ENCODE measurements at places on chromosomes 3 and 15. TPM values are rescaled to one million over a fixed set of nuclear protein-coding genes. Genes with fewer than 3 reads are reported as not detected.
A peak's percentile ranks its signal among the peaks of the same experiment; 100 is the strongest.

GRCh38 chr3:131402391-131403039 is 20.9 kb downstream of the NUDT16 start:
- peak; percentile 12 for DNase-seq

DNA sequence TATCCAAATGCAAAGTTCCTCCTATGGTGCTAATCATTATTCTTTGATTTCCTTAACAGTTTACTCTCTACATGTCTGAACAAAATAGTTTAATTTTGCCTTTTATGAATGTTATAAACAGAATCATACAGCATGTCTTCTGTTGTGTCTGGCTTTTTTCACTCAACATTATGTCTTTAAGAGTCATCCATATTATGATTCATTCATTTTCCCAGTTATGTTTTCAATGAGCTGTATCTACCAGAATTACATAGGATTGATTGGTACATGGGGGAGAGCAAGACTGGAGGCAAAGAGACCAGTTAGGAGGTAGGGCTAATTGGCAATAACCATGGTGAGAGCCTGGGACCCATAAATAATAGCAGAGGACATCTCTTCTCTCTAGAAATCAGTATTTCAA is 16.6 kb upstream of the RAP2B start:
- DNase-seq: no peak

GRCh38 chr3:131582438-131582837 is 79.7 kb upstream of the MRPL3 start:
- DNase-seq: no peak

- no peak for DNase-seq
Observed at GRCh38 chr3:86547692-86548091, 443.3 kb downstream of the VGLL3 start.

DNA sequence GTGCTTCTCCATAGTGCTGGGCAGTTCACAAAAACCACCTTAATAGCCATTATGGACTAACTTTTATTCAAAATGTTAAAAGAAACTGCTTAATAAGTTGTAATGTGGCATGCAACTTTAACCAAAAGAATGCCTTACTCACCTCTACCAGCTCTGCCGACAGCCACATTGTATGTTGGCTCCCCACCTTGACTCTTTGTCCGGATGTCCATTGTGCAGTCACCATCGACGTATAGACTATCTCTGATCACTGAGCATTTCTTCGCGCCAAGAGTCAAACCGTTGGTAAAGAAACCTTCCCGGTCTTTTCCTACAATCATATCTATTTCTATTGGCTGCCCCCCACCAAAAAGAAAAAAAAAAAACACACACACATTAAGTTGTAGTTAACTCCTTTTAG is 2.5 kb downstream of the PFN2 start:
- peak; percentile 45 for DNase-seq

- no peak for DNase-seq
Observed at GRCh38 chr3:59246719-59247401, 197.0 kb upstream of the CFAP20DC start.

- DNase-seq: peak; percentile 98
Observed at GRCh38 chr15:40102897-40103858, 5.5 kb downstream of the BMF start.

DNA sequence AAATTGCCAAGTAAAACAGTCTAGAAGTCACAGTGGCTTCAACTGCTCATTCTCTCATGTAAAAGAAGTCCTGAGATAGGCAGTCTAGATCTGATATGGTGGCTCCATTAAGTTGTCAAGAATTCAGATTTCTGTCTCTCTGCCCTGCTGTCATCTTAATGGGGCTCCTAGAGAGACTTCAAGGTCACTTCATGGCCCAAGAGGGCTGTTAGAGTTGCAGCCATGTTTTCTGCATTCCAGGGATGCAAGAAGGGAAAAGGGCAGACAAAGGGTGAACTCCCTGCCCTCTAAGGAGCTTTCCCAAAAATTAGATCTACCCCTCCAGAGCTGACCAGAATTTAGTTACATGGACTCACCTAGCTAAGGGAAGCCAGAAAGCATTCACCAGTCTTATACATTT is 23.1 kb downstream of the ABHD2 start:
- no peak for DNase-seq

- DNase-seq: no peak
Observed at GRCh38 chr3:157180262-157180661, 20.3 kb upstream of the CCNL1 start.

GRCh38 chr3:46716461-46717441 is 918 bp downstream of the PRSS50 start:
- DNase-seq: no peak

- no peak for DNase-seq
Observed at GRCh38 chr3:60301142-60301541, 950.1 kb downstream of the FHIT start.

SAXO2 gene
- total RNA-seq: 1.8 TPM

Measured in tongue (tissue), 3 donors.